ENCODE measurements at places on chromosomes 2 and 18.

GRCh38 chr2:217392930-217393584, 533.2 kb upstream of the TNP1 start:
- no peak for DNase-seq

- DNase-seq = no peak
Observed at GRCh38 chr2:156565066-156565710, 129.0 kb downstream of the GPD2 start.

DNA sequence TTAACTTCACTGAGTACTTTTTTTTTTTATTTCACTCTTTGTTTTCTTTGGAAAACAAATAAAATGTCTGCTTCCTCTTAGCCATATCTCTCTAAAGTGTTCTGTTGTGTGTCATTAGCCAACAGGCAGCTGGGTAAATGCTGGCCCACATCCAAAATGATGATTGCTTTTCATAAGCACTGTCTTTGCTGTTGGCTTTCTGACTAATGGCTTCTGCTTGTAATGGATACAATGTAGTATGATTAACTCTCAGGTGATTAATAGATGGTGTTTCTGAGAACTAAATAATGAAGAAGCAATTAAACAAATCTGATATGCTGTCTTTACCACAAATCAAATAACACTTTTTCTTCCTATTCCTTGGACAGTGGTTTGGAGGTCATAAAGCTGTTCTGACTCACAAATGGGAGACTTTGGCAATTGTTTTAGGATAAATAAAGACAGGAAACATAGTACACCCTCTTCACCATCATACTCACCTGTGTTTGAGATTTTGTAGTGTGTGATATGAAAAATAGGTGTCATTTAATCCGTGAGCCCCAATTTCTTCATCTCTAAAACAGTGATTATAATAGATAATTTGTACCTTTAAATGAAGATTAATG, 888.4 kb downstream of the TSN start:
- no peak for DNase-seq

- DNase-seq = no peak
Observed at GRCh38 chr2:240931319-240931949, 25.3 kb downstream of the CROCC2 start.

GRCh38 chr2:239316562-239317465, 84.0 kb downstream of the HDAC4 start:
- no peak for DNase-seq

GRCh38 chr2:20526160-20526559, 79.3 kb downstream of the RHOB start:
- no peak for DNase-seq

- DNase-seq = no peak
Observed at GRCh38 chr18:44464398-44465180, 216.1 kb upstream of the SETBP1 start.
